ENCODE measurements at places on chromosomes 1 and 21. TPM values are rescaled to one million over a fixed set of nuclear protein-coding genes. Genes with fewer than 3 reads are reported as not detected.

DNA sequence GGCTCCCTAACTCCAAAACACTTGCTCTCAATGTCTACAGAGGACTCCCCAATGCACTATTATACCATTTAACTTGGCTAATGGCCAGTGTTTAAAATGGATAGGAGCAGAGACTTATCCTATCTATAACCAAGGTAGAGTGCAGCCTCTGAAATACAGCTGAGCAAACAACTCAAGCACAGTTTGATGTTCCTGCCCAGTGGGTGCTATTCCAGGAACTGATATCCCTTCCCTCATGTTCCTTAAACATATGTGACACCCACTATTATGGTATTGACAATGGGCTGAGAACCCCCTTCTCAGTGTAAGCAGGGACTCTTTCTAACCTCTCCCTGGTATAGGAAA, 51.7 kb downstream of the SH3GLB1 start:
- no peak for DNase-seq

Gene TMEM61
- total RNA-seq = 0.84 TPM

GRCh38 chr21:41765420-41765821, 1.4 kb downstream of the RIPK4 start:
- no peak for DNase-seq

DNA sequence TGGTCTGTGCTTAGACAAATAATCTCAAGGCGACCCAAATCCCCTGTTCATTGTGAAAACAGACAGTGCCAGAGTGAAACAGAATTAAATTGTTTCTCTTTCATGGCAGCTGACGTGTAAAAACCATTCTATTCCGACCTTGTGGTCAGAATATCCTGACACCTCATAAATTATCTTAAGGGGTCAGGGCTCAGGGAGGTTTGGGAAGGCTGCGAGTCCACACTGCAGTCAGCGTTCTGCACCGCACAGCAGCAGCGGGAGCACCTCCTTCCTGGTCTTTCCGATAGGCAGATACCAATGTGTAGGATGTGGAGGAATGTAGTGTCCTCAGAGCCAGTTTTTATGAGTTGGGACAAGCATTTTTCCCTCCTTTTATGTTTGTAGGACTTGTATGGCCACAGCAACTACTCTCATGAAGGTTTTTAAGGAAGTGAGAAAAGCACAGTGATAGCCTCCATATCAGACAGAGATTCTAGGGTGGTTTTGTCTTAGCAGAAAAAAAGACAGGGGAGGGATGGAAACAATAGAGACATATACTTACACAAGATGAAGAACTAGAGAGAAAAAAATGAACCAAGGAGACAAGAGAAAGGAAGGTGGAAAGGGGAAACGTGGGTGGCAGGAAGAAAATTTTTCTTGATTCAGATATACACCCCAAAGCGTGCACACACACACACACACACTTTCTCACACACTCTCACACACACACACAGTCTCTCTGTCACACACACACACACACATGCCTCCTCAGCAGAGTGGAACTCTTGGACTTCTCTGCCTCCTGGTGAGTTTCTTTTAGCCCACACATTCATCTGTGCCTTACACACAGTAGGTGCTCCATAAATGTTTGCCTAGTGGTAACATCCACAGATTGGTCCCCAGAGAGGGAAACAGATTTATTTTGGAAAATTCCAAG, 68.6 kb downstream of the NTMT2 start:
- DNase-seq = no peak

- DNase-seq = no peak
Measured at GRCh38 chr1:157641177-157641576, 43.3 kb upstream of the FCRL4 start.

Gene TSACC
- not detected for total RNA-seq

Gene ADSS2
- 40.9 TPM for total RNA-seq

- DNase-seq = no peak
Measured at GRCh38 chr1:216113181-216113580, 310.1 kb downstream of the USH2A start.

DNA sequence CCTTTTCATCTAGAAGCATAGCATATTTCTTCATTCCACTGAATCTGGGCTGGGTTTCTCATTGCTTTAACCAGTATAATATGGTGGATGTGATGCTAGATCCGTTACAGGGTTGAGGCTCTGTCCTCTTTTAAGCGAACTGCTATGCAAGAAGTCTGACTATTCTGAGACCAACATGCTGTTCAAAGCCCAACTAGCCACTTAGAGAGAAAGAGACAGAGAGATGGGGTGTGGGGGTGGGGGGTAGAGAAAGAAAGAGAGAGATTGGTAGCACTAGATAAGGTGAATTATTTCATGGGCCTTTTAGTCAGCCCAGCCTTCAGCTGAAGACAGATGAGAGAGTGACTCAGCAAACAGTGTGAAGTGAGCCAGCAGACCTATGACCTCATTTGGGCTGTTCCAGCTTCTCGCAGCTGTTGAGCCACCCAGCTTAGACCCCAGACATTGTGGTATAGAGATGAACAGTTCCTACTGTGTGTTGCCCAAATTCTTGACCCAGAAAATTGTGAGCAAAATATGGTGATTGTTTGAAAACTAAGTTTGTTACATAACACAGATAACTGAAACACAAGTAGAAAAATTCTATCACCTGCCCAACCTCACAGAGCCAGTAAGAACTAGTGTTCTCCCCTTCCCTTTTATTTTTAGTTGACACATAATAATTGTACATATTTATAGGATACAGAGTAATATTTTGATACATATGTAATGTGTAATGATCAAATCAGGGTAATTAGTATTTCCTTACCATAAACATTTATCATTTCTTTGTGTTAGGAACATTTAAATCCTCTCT, 40.7 kb upstream of the PRKACB start:
- DNase-seq = no peak

DNA sequence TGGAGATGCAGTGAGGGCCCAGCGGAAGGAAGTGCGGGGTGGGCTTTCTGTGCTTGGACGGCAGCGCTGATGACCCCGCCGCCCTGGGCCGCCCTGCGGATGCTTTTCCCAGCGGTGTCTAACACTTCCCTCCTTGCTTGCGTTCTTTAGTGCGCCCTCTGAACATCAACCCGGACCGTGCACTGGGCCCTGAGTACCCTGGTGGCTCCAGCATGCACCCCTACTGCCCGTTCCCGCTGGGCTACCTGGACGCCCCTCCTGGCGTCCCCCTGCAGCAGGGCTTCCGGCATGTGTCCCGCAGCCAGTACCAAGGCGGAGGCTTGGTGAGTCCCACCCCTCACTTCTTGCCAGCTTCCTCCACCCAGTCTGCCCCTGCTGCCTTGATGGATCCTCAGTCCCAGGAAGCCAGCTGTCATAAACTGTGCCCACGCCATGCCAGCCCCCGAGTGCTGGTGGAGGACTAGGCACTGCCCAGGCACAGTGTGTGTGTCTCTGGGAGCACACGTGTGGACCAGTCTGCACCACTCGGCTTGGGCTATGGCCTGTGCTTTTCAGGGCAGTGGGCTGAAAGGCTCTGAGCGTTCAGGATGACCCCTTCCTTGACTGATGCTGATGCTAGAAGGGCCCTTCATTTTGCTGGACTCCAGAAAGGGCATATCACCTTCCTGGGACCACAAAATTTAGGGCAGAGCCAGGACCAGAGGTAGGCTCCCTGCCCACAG, 2.3 kb downstream of the DMRTB1 start:
- no peak for DNase-seq

Gene KRTAP11-1
- not detected for total RNA-seq

DNA sequence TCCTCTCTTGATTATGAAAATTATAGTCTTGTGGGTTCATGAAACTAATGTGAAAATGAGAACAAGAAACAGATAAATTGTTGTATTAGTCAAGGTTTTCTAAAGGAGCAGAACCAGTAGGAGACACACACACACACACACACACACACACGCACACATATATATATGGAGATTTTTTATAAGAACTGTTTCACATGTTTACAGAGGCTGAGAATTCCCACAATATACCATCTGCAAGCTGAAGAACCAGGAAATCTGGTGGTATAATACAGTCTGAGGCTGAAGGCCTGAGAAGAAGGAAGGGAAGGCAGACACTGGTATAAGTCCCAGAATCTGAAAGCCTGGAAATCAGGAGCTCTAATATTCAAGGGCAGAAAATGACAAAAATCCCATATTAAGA, 70.9 kb upstream of the RGS18 start:
- no peak for DNase-seq

DNA sequence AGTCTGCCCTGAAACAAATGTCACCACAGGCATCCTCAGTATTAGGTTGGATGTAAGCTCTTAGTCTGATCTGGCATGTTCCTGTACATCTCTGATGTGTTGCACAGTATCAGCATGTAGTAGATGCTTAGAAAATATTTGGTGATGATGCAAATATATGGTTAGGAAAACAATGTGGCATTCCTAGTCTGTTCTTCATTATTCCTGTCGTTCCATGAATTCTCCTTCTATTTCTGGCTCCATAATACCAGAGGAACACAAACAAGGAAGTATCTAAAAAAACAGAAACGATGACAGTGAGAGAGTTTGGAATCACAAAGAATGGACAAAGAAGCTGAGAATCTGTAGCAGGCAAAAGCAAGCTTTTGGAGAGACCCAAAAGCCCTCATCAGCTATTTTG, 236.6 kb downstream of the HHAT start:
- no peak for DNase-seq

- no peak for DNase-seq
Measured at GRCh38 chr1:46760558-46761166, 38.2 kb upstream of the CYP4B1 start.

Gene PRELP
- total RNA-seq = 169 TPM

Gene PCP4L1
- total RNA-seq = 12.7 TPM

GRCh38 chr1:101239095-101240040, 2.5 kb downstream of the S1PR1 start:
- DNase-seq = no peak

DNA sequence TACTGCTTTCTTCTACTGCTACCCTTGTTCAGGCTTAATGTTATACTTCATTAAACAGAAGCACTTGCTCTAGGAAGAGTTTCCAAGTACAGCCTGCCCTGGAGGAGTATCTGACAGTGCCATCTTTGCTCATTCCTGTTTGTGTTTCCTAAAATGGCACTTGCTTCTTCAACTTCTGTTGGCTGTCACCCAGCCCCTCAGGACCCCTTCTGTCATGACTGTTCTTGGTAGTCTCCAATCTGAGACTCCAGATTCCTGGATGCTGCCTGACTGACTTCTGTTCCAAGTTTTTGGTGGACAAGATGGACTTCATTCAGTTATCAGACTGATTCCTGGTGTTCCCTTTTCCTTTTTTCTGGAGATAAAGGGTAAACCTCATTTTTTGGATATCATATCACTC, 104.1 kb downstream of the SLC35F3 start:
- no peak for DNase-seq

Gene TMEM269
- not detected for total RNA-seq

DNA sequence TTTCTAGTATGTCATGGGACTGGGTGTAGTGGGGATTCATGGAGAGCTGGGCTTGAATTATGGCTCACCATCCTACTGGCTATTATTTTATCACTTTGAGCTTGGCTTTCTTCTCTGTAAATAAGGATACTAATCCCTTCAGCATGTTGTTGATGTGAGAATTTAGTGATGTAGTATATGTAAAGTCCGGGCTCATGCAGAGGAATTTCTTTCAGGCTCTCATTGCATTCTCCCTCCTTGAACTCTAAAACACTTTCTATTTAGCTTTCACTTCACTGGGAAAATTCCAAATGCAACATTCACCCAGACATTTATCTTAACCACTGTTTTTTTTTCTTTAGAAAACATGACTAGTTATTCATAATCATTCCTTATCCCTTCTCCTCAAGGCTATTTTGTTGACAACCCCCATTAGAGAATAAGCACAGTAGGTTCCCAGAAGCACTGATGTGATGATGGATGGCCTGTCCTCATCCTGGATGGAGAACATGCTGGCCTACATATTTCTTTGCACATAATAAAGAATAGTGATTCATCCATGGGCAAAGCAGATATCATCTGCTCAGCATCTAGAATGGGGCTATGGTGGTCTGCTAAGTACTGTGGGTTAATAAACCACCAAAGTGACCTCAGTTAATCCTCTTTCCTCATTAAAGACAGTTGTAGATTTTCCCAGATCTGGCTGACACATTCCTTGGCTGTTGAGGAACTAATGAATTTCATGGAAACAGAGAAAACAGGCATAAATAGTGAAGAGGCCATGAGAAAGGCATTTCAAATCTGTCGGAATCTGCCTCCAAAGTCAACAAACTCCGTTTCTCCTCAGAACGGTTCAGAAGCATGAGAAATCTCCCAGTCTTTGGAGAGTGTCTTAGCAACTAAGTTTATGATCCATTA, 68.0 kb upstream of the CYP2J2 start:
- DNase-seq = no peak

All from esophagus muscularis mucosa (tissue), 4 donors.